NCI-H1930 (cell line): ENCODE measurements at places on chromosomes 11 and 22.

DNA sequence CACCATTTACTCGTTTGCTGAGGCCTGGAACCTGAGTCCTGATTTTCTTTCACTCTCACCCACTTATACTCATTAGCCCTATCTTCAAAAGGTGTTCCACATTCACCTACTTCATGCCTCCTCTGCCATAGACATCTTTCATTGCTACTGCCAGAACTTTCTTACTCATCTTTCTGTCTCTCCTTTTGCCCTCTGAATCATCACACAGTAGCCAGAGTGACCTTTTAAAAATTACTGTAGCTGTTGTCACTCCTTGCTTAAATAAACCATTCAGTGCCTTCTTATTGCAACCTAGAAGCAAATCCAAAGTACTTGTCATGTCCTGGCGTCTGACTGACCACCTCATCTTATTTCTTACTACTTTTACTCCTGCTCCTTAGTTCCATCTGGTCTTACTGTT lies 38.2 kb downstream of the ATXN10 start:
- DNase-seq = no peak

DNA sequence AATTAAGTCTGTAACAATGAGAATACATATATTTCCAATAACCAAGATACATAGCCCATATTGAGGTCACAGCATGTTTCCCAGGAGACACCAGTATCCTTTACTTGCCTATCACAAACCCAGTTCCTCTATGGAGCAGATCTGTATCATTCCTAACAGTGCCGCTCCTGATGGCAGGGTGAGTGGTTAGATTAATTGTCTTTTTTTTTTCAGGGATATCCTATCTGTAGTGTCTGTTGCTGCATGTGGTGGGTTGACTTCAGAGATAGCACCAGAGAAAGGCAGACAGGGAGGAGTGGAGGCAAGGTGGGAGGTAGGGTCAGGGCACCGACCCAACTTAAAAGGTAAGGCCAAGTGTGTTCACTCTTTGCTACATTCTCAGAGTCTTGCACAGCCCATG lies 2.8 kb downstream of the MTNR1B start:
- no peak for DNase-seq

DNA sequence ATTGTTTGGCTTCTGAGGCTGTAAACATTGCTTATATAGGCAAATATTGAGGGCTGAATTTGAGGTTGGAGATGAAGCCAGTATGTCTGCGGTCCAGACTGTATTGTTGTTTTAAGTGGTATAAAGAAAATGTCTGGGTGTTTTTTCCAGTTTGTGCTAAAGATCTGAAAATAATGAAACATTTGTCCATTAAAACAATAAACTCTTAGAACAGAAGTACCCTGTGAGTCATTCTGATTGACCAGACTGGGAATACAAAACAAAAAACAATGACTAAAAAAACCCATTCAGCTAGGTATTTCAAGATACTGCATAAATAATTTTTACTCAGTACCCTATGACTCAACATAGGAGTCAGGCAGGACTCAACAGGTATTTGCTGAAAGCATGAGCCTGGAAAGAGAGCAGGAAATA lies 20.4 kb downstream of the ALKBH8 start:
- DNase-seq = no peak

GRCh38 chr11:28877340-28877739 lies 769.2 kb downstream of the METTL15 start:
- DNase-seq = no peak

DNA sequence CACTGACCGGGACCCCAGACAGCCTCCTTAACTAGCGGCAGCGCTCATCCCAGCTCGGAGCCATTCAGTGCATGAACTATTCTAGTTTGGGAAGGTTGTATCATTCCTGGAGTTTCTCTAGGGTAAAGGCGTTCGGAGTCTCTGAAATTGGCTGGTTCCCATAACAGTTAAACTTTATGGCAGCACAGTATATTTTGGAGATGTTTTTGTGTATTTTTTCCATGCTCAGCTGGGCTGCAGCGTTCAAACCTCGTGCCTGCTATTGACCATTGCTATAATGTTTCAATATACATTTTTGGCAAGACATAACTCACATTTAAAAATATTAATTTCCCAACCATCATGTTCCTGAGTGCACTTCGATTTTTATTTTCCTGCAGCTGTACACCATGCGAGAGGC lies 169.7 kb downstream of the ST3GAL4 start:
- no peak for DNase-seq

- DNase-seq = no peak
Measured at GRCh38 chr22:36384766-36385481, 2.8 kb downstream of the MYH9 start.

- DNase-seq = no peak
Measured at GRCh38 chr11:107116358-107116757, 98.1 kb upstream of the GUCY1A2 start.
